Trophoblast cell (in vitro differentiated cells and primary cell): ENCODE measurements at places on chromosomes 3 and 15.

GRCh38 chr15:101613130-101614000 is 38.8 kb downstream of the TM2D3 start:
- peak; percentile 5 for DNase-seq

DNA sequence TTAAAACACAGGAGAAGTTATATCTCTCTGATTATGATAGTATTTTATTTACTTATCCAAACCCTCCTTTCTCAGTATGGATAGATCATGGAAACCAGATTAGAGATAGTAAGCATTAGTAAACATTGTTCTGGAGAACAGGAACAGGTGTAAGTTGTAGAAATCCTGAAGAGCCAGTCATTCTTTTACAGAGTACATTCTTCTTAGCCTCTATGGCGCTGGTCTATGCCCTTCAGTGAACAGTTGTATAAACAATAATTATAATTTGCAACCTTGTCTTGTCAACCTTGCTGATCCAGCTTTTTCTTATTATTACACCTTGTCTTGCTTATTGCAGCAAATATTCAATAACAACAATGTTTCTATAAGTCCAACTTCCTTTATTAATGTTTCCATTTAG is 47.4 kb downstream of the SLC15A2 start:
- DNase-seq = peak; percentile 65

- DNase-seq = no peak
Measured at GRCh38 chr3:155367506-155367905, 74.0 kb upstream of the STRIT1 start.

GRCh38 chr3:6540981-6541380 is 319.9 kb upstream of the GRM7 start:
- DNase-seq = no peak

DNA sequence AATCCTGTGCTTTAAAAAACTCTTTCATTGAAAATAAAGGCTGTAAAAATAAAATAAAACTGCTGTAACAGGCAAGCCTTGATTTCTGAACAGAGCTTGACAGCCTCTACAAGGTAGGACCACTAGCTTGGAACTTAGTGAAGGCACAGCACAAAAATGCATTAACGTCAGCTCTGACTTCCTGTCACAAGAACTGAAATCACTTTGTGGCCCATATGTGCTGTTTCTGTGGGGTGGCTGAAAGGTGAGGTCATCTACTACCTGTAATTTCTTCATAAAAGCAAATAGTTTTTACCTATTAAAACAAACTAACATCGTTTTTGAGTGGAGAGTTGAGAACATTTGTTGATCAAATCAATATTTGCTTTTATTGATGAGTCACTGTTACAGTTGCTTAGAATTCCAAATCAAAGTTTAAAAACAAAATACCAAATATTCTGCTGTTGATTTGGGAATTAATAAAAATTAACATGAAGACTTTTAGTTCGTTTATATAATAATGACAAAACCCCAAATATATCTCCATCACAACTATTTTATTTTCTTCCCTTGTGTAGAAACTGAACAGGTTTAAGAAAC is 1034.1 kb downstream of the MCTP2 start:
- DNase-seq = peak; percentile 41

- no peak for DNase-seq
Measured at GRCh38 chr15:97953748-97954147, 6.8 kb upstream of the ARRDC4 start.

DNA sequence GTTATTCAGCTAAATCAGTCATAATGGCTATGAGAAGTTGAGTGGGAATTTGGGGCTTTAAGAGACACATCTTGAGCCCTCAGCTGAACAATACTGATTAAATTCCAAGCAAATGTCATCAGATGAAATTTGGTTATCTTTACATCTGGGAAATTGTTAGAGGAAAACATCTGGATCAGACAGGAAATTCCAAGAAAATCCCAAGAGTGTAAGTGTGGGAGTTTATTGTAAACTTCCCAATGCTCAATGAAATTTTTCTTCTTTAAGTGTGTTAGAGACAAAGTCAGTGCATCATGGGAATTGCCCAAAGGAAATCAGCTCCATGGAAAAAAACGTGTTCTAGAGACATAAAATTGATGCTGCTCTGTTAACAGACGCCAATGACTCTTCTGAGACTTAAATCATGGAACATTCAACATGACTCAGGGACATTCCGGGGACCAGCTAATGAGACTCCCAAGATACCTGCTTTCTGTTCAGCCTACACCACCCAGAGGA is 19.8 kb upstream of the DCLK3 start:
- DNase-seq = no peak

DNA sequence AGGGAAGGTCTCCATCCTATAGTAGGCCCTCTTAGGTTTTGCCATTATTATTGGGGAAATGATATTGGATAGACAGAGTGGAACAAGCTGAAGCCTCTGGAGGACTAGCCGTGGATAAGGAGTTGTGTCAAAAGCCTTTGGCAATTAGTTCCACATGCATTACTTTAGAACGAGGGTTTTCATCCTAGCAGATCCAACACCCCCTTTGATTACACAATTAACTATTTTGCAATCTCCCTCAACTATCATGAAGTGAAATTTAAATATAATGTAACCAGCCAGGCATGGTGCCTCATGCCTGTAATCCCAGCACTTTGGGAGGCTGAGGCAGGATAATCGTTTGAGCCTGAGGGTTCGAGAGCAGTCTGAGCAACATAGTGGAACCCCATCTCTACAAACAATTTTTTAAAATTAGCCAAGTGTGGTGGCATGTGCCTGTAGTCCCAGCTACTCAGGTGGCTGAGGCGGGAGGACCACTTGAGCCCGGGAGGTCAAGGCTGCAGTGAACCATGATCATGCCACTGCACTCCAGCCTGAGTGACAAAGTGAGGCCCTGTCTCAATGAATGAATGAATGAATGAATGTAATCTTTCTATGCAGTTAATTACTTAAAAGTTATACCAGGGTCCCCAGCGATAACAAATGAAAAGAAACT is 56.8 kb downstream of the PXYLP1 start:
- no peak for DNase-seq

DNA sequence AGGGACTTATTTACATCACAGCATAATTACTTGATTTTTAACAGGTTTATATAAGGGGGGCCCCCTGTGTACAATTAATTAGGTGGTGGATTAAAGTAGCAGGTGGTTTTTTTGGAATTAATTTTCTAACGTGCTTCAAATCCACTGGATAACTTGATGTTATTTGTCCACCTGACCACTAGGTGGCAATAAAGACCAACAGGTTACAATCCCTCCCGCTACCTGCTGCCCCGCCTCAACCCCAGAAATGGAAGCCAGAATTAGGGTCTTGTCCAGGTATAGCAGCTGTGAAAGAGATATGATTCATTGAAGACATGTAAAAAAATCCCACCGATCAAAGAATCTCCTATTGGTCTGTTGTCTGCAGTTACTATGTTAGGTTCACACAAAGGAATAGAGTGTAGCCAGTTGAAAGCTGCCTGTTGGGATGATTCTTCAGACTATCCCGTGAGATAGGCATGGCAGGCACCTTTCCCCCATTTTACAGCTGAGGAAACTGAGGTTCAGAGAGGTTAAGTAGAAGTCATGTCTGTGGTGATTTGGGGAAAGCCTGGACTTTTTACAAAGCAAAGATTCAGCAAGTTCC is 44.0 kb downstream of the MFSD1 start:
- DNase-seq = peak; percentile 59

DNA sequence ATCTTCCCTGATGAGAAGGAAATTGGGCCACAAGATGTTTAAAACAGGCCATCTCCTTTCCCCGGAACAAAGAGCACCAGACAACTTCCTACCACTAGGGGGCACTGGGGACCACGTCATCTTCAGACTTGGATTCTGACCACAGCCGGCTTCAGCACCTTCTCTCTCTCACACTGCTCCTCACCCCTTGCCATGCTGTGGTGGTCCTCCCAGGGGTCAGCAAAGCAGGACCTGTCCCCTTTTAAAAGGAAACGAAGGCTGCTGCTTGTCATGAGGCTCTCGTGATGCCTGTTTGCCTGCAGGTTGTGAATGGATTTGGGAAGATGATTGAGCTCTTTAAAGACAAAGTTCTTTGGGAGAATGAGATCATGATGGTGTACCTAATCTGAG is 16.2 kb downstream of the RFT1 start:
- peak; percentile 90 for DNase-seq
